ENCODE measurements at places on chromosomes 13 and 19.

GRCh38 chr13:30376426-30377311 is 45.6 kb upstream of the UBE2L5 start:
- no peak for DNase-seq

DNA sequence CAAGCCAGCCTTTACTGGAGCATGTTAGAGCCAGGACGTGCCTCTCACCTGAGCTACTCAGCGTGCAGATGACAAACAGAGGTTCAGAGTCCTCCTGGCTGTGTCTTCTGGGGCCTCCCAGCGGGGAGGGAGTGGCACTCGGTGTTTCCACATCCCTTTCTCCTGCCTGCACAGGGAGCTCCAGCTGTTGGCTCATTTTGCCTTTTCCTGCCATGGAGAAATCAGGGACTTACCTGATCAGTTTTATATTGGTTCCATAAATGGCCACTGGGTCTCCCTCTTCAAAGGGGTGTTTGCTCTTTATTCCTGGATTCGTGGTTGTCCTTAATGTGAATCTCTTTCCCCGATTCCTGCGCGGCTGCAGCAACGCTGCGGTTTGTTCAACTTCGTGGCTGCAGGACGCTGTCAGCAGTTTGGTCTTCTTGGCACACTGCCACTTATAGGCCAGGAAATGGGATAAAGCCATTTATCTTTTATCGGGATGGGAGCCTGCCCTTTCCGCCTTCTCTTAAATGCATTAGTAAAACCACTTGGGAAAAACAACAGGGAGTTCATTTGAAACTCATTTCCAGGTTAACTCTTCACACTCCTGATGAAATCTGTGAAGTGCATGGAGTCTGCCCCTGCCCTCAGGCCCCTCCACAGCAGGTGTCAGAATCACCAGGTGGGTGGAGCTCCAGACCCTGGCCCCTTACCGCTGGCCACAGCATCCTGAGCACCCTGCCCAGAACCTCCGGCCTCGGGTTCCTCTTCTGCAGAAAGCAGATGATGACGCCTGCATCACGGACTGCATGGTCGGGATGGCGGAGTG is 39.8 kb upstream of the MCF2L start:
- DNase-seq, result peak; percentile 81

GRCh38 chr19:54871696-54872095 is 2.3 kb upstream of the FCAR start:
- no peak for DNase-seq

DNA sequence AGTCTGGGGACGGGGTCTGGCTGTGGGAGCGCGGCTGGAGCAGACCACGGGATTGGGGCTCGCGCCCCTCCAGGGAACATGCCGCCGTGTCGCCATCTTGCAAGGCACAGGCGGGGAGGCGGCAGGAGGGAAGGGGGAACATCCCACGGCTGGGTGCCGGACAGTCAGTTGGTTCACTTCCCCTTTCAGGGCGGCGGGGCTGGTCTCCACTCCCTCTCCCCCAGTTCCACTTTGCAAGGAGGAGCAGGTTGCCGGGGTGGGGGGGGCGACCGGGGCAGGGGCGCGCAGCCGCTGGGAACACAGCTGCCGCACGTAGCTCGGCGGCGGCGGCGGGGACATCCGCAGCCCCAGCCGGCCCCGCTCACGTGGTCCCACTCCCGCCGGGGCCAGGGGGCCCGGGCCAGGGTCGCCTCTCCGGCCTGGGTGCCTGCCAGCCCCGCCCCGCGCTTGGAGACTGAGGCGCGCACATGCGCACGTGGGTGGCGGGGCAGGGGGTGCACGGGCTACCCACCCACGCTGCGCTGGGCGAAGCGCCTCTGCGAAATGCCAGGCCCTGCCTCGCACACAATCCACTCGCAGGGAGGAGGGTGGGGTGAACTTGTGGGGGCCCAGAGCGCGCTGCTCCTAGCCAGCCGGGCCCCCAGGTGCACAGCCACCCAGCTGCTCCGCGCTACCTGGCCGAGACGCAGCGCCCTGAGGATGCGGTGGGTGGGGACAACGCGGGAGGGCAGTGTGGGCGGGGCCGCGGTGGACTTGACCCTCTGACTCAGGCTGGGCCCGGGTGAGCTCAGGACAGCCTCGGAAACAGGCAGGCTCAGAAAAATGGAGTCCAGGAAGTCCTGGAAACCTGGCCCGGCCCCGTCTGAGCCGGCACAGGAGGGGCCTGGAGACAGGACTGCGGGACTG is 6.4 kb downstream of the KLF16 start:
- peak; percentile 95 for DNase-seq

GRCh38 chr19:15464394-15465385 is at the start of gene RASAL3:
RASAL3 (minus strand) TSS chr19:15464544; CDS start chr19:15464358, 186 bp downstream.
- DNase-seq, result no peak

GRCh38 chr13:29859971-29860370 is 9.6 kb upstream of the UBL3 start:
- no peak for DNase-seq
